Large intestine (tissue), 12 donors: ENCODE measurements at places on chromosomes 2 and 18. TPM values are rescaled to one million over a fixed set of nuclear protein-coding genes. Genes with fewer than 3 reads are reported as not detected.

- DNase-seq = no peak
- H3K27ac ChIP-seq = no peak overlapping the region
- H3K27me3 ChIP-seq = no peaks in the 10 kb centered on the region
- no peaks in the 10 kb centered on the region for H3K4me1 ChIP-seq
- H3K36me3 ChIP-seq = no peaks in the 10 kb centered on the region
- no peak overlapping the region for H3K4me3 ChIP-seq
These were observed 541.1 kb downstream of the SATB2 start for GRCh38 chr2:198916548-198917080.

DNA sequence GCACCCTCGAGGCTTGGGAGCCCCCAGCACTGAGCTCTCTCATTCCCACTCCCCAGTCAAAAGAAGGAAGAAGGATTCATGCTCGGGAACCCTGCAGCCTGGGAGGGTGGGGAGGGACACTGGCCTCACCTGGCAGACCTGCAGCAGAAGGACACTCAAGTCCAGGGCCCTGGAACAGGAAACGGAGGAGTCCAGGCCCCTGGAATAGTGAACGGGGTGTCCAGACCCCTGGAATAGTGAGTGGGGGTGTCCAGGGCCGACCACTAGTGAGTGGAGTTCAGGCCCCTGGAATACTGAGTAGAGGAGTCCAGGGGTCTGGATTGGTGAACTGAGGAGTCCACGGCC, 292.5 kb downstream of the NDUFA10 start:
- no peak overlapping the region for H3K4me3 ChIP-seq
- no peaks in the 10 kb centered on the region for H3K4me1 ChIP-seq
- no peaks in the 10 kb centered on the region for H3K36me3 ChIP-seq
- DNase-seq = no peak
- no peak overlapping the region for H3K27ac ChIP-seq

DNA sequence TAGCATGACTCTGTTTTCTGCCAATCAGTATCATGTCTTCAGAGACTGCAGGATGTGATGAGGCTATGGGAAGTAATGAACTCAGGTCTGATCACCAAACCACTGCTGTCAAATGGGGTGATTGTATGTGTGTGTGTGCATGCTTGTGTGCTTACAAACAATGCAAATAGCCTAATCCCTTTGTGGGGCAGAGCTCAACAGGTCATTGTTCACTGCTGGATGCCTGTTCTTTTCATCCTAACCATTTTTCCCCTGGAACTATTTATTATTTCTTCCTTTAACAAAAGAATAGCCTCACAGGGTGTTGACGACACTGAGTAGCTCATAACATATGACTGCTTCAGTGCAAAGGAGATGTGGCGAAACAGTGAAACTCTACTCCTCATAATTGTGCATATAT, 55.9 kb downstream of the NXPH2 start:
- no peak overlapping the region for H3K4me3 ChIP-seq
- peak overlapping the region; percentile 1 for H3K27ac ChIP-seq
- H3K4me1 ChIP-seq = peaks cover 9% of the 10 kb centered on the region
- H3K36me3 ChIP-seq = no peaks in the 10 kb centered on the region

Gene IL36RN
- polyA plus RNA-seq = not detected

DNA sequence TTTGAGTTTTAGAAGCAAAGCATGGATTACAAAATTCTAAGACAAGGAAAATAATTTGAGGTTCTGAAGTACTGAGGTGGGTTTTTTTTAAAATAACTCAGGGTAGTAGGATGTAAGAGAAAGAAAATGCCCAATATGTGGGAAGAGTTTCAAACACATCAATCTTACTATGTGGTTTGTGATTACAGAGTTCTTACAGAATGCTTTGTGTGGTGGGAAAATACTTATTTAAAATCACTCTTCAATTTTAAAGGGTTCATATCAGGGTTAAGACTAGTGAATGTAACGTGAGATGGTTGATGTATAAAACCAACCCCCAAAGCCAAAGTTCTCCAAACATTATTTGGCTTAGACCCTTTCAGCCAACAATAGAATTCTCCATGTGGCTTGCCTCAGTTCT, 173.5 kb downstream of the UBE2E3 start:
- DNase-seq = no peak
- no peaks in the 10 kb centered on the region for H3K4me1 ChIP-seq
- no peaks in the 10 kb centered on the region for H3K27me3 ChIP-seq

Gene IL36A
- not detected for polyA plus RNA-seq

Gene NMS
- not detected for polyA plus RNA-seq

Gene TNFRSF11A
- 21.7 TPM for polyA plus RNA-seq

DNA sequence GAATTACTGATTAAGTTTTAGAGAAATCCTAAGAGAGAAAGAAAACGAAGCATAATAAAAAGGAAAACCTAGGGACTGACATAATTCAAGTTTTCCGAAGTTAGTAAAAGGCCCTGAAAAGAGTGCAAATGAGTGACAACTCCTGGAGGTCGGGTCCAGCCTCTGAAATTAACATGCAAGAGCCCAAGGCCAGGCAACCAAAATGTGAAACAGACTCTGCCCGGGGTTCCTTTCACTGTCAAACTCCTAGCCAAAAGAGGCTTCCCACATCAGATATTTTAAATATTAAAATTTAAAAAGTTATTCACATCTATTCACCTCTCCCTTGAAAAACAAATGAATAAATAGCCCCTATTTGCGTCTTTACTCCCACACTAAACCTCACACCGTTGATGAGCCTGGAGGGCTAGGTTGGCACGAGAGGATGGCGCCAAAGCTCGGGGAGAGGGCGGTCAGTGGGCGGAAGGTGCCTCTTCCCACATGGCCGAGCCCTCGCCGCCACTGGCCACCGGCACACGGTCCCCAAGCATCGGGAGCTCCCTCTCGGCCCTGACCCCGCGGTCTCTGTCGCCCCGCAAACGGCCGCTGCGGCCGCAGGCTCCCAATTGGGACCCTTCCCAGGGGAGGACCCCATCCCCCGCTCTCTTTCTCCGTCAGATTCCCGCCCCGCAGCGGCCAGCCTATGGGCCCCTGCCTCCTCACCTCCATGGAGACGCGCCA, 630 bp downstream of the PPM1G start:
- peak overlapping the region; percentile 55 for H3K27ac ChIP-seq
- H3K27me3 ChIP-seq = no peaks in the 10 kb centered on the region
- no peaks in the 10 kb centered on the region for H3K36me3 ChIP-seq

DNA sequence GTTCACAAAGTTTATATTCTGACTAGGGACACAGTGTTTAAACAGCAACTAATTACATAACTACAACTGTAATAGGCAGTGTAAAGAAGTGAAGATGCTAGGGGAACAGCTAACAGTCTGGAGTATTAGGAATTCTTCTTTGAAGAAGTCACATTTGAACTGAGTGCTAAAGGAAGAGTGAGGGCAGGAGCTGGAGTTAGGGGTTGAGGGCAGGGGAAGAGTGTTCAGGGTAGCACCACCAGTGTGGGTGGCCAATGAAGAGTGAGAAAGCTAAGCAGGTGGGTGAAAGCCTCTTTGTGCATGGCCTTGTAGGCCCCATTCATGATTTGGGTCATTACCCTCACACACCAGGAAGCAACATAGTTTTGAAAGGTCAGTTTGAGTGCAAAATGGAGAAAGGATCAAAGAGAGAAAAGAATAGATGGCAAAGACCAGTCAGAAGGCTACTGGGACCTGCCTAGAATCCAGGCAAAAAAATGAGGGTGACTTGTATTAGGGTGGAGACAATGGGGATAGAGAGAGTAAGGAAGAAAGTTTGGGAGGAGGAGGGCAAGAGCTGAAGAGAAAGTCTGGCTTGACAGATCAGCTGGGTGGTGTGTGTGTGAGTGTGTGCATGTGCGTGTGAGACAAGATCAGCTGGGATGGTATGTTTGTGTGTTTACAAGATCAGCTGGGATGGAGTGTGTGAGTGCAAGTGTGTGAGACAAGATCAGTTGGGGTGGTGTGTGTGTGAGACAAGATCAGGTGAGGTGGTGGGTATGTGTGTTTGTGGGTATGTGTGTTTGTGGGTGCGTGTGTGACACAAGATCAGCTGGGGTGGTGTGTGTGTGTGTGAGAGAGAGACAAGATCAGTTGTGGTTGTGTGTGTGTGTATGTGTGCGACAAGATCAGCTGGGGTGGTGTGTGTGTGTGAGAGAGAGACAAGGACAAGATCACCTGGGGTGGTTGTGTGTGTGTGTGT, 43.6 kb upstream of the AGPS start:
- peaks cover 3% of the 10 kb centered on the region for H3K4me1 ChIP-seq
- DNase-seq = no peak
- no peak overlapping the region for H3K4me3 ChIP-seq
- no peak overlapping the region for H3K27ac ChIP-seq
- H3K27me3 ChIP-seq = no peaks in the 10 kb centered on the region
- H3K36me3 ChIP-seq = no peaks in the 10 kb centered on the region

DNA sequence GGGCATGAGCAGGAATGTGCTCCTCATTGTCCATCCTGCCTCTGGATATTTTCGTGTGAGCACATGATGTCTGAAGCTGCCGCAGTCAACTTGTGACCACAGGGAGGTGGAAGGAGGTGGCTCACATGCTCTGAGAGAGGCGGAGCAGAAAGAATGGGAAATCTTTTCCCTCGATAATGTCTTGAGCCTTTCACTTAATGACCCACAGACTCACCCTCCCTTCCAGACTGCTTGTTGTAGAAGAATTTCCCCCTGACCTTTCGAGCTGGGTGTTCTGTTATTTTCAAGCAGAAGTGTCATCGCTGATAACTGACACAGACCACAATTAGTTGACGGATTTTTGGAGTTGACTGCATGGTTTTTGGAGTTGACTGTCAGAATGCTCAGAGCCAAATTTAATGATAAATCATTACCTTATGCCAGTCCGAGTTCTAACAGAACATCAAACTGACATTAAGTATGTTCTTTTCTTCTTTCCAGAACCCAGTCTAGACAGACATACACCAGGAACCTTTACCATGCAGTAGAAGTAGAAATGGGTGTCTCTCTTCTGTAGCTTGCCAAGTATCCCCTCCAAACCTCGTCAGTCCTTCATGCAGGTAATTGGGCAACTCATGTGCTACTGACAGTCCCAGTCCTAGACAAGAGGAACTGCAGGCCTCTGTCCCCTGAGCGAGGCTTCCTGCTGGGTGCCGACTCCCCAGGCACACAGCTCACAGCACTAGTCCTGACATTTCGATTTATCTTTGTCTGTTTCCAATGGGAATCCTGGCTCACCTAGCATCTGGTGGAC, 29.4 kb upstream of the RTTN start:
- DNase-seq = peak; percentile 82
- no peak overlapping the region for H3K27ac ChIP-seq
- H3K4me1 ChIP-seq = peaks cover 4% of the 10 kb centered on the region
- H3K4me3 ChIP-seq = no peak overlapping the region

DNA sequence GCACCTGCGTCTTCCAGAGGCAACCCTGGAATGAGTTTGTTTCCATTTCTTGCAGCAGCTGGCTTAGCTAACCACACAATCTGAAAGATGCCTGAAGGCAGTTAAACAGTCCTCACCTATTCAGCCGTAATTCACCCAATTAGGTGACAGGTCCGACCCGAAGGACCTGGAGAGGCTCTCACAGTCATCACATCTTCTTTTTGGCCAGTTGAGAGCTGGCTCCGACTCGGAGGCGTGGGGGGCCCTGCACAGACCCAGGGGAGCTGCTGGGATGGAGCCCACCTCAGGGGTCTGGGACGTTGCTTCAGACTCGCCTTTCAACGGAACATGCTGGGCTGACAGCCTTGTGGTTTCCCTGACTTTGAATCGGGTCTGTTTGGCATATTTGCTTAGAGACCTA, 187.3 kb downstream of the RTP5 start:
- H3K36me3 ChIP-seq = no peaks in the 10 kb centered on the region
- H3K4me3 ChIP-seq = no peak overlapping the region
- peaks cover 11% of the 10 kb centered on the region for H3K27me3 ChIP-seq
- no peaks in the 10 kb centered on the region for H3K4me1 ChIP-seq

Gene CNDP1
- 0.27 TPM for polyA plus RNA-seq

- H3K36me3 ChIP-seq = no peaks in the 10 kb centered on the region
- no peaks in the 10 kb centered on the region for H3K27me3 ChIP-seq
- no peak overlapping the region for H3K27ac ChIP-seq
- H3K4me3 ChIP-seq = no peak overlapping the region
These were observed 73.8 kb upstream of the CCDC85A start for GRCh38 chr2:56109994-56110393.

GRCh38 chr2:47043142-47043890, 111.8 kb downstream of the STPG4 start:
- no peaks in the 10 kb centered on the region for H3K27me3 ChIP-seq
- H3K4me1 ChIP-seq = peaks cover 14% of the 10 kb centered on the region
- DNase-seq = no peak
- no peak overlapping the region for H3K4me3 ChIP-seq
- H3K27ac ChIP-seq = no peak overlapping the region
- peaks cover 62% of the 10 kb centered on the region for H3K36me3 ChIP-seq

GRCh38 chr2:55364189-55365055, 55.2 kb downstream of the CCDC88A start:
- DNase-seq = no peak
- no peak overlapping the region for H3K4me3 ChIP-seq
- no peaks in the 10 kb centered on the region for H3K4me1 ChIP-seq
- no peaks in the 10 kb centered on the region for H3K36me3 ChIP-seq
- no peak overlapping the region for H3K27ac ChIP-seq

Gene CDH7
- 0.22 TPM for polyA plus RNA-seq

DNA sequence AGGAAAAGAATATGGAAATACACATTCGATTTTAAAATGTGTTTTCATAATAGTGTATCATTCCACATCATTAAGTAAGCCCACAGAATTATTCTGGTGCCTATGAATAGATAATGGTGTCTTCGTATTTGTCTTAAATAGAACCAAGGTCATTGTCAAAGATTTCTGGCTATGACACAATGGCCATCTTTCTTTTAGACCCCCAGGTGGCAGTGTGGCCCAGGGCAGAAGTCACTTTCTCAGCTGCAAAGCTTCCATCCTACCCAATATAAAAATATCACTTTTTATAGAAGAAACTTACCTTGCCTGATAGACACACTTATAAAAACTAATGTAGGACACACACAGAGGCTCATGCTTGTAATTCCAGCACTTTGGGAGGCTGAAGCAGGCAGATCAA, 57.5 kb downstream of the ZRANB3 start:
- no peaks in the 10 kb centered on the region for H3K27me3 ChIP-seq
- H3K27ac ChIP-seq = no peak overlapping the region
- no peak for DNase-seq
- no peak overlapping the region for H3K4me3 ChIP-seq
- H3K36me3 ChIP-seq = no peaks in the 10 kb centered on the region
